T-helper 9 cell (primary cell): ENCODE measurements at places on chromosomes 12 and 14.

GRCh38 chr12:72448089-72448488 lies 175.9 kb downstream of the TRHDE start:
- no peak for DNase-seq

- DNase-seq = no peak
These were observed 8.8 kb upstream of the A2M start for GRCh38 chr12:9124383-9125031.

GRCh38 chr12:120465756-120466155 lies 3.8 kb downstream of the SRSF9 start:
- no peak for DNase-seq

GRCh38 chr14:57169901-57170300 lies 98.8 kb downstream of the EXOC5 start:
- no peak for DNase-seq

- DNase-seq = no peak
These were observed 23.2 kb downstream of the NT5DC3 start for GRCh38 chr12:103817791-103818190.
